ENCODE measurements at places on chromosomes 2 and 18.

DNA sequence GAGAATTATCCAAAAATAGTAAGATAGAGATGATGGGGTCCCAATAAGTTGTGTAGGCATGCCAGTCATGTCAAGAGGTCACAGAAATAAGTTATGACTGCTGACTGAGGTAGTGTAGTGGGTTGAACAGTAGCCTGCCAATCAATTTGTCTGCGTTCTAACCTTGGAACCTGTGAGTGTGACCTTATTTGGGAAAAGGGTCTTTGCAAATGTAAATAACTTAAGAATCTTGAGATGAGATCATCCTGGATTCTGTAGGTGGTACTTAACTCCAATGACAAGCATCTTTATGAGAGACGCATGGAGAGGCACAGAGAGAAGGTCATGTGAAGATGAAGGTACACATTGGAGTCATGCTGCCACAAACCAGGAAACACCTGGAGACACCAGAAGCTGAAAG, 31.0 kb downstream of the ACVR1 start:
- no peak for DNase-seq

DNA sequence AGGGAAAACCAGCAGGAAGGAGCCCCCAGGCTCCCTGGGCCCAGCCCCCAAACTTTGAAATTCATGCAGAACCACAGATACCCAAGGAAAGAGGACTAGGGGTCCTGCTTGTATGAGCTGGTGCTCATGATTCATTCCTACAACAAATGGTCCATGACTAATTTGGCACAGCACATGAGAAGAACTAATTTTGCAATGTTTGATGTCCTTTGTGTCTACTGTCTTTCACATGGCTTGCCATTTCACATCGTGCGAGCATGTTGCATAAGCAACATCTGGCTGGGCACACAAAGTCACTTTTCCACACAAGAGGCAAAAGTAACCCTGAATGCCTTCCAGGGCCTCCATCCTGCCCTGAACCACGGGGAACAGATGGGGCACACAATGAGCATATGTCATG, 149.6 kb upstream of the APCDD1 start:
- no peak for DNase-seq

GRCh38 chr18:42745931-42746330, 369.6 kb downstream of the RIT2 start:
- no peak for DNase-seq

- no peak for DNase-seq
Measured at GRCh38 chr2:140295767-140296166, 1515.6 kb upstream of the NXPH2 start.

DNA sequence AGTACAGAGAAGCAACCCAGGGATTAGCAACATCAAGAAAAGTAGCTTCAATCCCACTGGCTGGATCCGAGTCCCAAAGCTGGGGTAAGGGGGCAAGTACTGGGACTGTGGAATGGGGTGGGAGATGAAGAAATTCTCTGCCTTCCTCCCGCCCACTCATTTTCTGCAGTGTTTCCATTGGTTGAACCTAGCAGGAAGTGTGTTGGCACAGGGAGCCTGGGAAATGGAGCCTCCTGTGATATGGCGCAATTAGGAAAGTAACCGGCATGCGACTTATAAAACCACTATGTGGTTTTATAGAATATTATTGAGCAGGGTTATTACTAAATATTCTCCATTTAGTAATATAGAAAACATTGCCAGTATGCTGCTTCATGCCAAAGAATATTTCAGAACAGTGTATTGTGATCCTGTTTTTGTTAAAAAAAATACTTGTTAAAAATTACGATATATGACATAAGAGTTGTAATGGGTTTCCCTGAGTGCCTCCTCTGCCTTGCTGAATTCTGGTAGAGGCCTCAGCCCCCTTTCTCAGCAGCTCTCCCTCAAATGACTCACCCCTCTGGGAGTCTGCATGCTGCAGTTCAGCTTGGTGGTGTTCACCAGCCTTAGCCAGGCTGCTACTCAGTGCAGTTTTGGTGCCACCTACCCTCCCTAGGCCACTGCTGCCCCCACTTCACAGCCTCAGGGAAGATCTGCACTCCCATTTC, 60.5 kb downstream of the HK2 start:
- DNase-seq = no peak

DNA sequence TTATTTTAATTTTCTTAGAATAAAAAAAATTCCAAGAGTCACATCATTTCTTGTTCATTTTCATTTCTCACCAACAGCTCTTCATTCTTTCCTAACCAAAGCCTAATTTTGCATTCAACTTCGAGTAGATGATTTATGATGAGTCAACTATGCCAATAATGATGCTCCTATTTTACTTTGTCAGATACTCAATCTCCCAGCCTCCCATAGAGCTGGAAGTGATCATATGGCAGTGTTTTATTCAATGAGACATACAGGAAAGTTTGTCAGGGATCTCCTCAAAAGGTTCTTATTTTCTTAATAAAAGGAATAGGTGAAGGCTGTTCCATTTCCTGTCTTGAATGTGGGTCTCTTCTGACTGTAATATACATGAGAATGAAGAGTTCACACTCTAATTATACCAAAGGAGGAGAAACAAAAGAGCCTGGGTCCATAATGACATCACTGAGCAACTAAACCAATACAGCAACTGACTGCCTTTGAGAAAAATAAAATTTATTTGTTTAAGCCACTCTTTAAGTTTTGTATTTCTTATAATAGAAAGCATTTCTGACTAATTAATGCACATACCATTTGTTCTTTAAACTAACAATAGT, 231.2 kb upstream of the CYP26B1 start:
- no peak for DNase-seq

- no peak for DNase-seq
Measured at GRCh38 chr2:69221960-69222751, 164.9 kb downstream of the GFPT1 start.

Measured in SHP77 treated with DMSO at 0.1 percent for 48 hours (cell line).